ENCODE measurements at places on chromosomes 12 and 14.

- no peak for DNase-seq
Measured at GRCh38 chr12:52590021-52590420, 11.2 kb downstream of the KRT72 start.

DNA sequence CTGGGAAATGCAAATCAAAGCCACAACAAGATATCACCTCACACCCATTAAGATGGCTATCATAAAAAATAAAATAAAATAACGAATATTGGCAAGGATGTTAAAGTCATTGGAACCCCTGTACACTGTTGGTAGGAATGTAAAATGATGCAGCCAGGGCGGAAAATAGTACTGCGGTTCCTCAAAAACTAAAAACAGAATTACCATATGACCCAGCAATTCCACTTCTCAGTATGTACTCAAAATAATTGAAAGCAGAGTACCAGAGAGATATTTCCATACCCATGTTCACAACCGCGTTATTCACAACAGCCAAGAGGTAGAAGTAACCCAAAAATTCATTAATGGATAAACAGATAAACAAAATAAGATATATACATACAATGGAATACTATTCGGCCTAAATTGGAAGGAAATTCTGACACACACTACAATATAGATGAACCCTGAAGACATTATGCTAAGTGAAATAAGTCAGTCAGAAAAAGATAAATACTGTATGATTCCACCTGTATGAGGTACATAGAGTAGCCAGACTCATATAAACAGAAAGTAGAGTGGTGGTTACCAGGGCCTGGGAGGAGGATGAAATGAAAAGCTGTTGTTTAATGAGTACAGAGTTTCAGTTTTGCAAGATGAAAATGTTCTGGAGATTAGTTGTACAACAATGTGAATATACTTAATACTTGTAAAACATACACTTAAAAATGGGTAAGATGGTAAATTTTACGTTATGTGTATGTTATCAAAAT, 84.6 kb downstream of the TXNDC16 start:
- no peak for DNase-seq

DNA sequence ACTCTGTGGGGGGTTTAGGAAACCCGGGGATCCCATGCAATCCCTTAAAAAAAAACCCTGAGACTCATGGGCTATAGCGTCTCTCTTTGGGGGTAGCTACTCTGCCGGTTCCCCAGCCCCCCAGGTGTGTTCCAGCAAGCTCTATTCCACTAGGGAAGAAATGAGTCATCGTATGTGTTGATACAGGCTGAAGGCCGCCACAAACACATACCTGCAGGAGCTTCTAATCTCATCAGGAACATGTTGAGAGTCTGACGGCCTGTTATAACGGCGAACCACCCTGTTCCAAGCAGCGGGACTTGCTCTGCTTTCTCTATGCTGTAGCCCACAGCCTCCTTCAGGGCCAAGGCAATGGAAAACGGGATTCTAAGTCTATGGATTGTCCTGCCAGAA, 977 bp upstream of the KRT5 start:
- DNase-seq = no peak

DNA sequence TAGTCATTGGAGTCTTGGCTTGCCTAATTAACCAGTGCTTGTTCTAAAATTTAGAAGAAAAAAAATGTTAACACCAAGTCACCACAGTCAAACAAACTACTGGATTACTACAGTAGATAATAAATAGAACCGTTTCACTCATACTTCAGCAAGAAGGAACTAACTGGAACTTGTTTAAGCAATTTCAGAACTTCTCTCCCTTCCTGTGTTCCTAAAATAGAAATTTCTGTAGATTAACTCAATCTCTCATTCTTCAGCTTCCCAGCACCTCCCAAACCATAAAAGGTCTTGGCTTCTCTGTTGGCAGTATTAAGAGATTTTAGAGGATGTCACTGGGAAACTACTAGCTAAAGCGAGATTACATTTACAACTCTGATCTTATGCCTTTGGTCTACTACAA, 18.6 kb downstream of the GNS start:
- no peak for DNase-seq

DNA sequence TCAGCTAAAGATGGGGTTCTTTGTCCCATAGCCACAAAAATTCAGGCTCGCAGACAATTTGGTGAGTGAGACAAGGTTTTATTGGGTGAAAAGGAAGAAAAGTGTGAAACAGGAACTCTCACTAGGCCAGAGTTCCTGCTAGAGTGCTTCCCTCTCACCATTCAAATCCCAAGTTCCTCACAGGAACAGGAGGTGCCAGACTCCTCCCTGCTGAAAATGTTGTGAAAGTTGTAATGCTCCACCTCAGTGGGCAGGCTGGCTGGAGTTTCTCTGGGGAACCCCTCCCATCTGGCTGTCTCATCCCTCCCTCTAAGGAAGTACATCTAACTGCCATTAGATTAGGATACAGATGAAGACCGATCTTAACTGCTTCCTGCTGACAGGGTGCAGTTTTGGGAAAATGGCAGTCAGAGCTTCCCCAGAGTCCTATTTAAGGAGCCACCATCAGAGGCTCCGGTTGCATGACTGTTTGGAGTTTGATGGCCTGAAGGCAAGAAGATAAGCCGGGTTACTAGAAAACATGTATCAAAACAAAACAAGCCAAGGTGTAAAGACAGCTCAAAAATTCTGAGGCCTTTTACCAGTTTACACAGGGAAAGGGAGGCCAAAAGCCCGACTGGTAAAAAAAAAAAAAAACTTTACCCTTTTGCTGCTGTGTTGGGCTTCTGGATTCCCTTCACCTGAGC, 127.6 kb downstream of the FSCB start:
- no peak for DNase-seq
